Stimulated activated CD4-positive, alpha-beta T cell treated with anti-CD3 and anti-CD28 coated beads, TNF-alpha, amount 100 ng/mL, for 4 hours (primary cell): ENCODE measurements at places on chromosomes 3 and 15.
A peak's percentile ranks its signal among the peaks of the same experiment; 100 is the strongest.

- no peak for DNase-seq
These were observed 116.5 kb downstream of the UBE2E2 start for GRCh38 chr3:23319366-23320312.

- no peak for DNase-seq
These were observed 50.3 kb upstream of the PPP2R3A start for GRCh38 chr3:135915206-135915605.

DNA sequence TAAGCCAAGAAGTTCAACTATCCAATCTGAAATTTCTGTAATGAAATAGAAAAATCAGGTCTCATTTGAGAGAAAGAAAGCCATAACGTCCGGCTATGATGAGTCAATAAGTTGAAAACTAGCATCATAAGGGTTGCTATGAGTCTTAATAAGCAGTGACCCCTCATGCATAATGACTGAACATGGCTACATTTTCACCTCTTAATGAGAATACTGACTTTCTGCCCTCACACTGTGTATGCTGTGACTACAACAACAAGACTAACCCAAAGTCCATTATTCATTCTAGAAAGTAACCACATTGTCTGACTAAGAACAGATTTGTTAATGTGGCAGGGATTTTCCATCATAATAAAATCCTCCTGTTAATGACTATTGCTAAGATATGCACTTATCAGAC lies 884.0 kb upstream of the CADM2 start:
- DNase-seq, result no peak

DNA sequence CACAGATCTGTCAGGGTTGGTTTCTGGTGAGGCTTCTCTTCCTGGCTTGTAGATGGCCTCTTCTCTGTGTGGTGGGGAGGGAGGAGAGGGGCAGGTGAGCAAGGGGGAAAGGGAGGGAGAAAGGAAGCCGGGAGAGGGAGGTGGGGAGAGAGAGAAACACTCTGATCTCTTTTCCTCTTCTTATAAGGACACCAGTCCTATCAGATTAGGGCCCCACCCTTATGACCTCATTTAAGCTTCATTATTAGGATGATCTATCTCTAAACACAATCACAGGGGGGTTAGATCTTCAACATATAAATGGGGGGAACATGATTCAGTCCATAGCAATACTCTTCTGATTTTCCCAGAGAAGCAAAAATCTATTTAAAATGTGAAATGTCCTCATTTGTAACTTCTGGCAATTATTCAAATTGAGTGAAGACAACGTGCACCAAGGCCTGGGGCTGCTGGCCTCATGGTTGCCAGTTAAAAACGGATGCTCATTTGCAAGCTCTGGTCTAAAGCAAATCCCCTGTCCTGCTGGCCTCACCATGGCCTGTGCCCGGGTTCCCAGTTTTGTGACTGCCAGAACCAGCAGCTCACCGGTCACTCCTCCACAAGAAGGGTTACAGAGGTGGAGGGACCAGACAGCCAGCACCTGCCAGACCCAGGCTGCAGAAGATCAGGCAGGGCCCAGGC lies 8.3 kb downstream of the POMGNT2 start:
- DNase-seq, result no peak

GRCh38 chr3:68271145-68271544 lies 616.7 kb upstream of the SUCLG2 start:
- DNase-seq, result no peak

- DNase-seq, result no peak
These were observed 15.2 kb downstream of the P2RY1 start for GRCh38 chr3:152849996-152850578.

DNA sequence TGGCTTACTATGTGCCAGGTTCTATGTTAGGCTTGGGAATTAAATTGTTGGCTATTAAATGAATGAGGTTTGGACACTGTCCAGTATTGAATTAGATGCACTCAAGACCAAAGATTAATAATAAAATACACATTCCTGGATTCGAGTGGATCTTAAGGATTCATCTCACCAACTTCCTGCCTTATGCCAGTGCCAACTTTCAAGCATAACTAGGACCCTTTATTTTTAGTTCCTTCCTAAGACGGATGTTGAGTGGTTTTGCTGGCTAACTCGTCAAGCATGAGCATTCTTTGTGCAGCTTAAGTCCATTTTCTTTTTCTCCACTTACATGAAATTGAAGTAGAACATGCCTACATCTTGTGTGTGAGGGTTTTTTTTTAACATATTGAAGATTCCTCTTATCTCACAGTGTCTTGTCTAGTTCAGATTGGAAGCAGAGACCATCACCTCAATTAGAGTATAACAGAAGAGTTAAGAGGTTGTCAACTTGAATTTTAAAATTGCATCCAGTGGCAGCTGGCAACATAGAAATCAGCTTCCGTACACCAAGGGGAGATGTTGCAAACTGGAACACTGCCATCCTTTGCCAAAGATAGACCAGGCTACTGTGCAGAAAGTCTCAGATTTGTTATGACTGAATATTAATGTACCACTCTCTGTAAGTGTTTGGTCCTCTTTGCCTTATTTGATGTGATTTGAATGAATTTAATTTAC lies 106.3 kb upstream of the BFSP2 start:
- no peak for DNase-seq

- no peak for DNase-seq
These were observed 23.7 kb downstream of the TPRA1 start for GRCh38 chr3:127566833-127567232.

GRCh38 chr15:98296653-98297052 lies 336.1 kb downstream of the ARRDC4 start:
- DNase-seq, result no peak

- no peak for DNase-seq
These were observed 1.7 kb downstream of the RORA start for GRCh38 chr15:61227269-61227949.

GRCh38 chr3:172024679-172025078 lies 14.7 kb upstream of the FNDC3B start:
- no peak for DNase-seq

- DNase-seq, result no peak
These were observed 91.3 kb downstream of the PLXNA1 start for GRCh38 chr3:127073941-127074820.

- DNase-seq, result no peak
These were observed 267.0 kb downstream of the CHL1 start for GRCh38 chr3:463252-464192.

- peak; percentile 46 for DNase-seq
These were observed 23.2 kb downstream of the RPLP1 start for GRCh38 chr15:69475769-69476358.

DNA sequence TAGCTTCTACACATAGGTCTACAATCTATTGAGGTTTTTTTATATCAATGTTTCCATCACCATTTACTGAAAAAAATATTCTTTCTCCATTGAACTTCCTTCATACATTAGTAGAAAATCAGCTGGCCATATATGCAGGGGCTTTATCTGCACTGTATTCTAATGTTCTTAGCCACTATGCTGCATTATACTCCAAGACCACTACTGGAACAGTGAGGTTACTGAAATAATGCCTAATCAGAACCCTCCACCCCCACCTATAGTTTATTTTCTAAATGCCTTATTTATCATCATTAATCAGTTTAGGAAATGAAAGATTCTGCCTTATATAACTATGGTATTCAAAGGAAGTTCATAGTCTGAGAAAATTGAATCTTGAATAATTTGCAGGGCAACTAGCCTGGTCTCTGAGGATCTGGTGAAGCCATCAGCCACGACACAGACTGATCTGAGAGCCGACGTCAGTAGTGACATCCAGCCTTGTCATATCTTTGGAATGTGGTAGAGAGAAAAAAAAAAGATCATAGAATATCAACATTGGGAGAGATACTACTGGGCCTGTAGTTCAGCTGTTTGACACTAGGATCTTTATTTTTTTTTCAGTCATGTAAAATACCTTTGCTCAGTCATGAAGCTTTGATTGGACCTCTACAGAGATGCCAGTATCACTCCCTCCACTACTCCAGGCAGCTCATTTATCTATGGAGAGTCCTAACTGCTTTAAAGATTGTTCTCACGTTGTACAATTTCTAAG lies 66.6 kb downstream of the P3H2 start:
- no peak for DNase-seq

GRCh38 chr15:40846841-40847222 lies 3.0 kb downstream of the SPINT1 start:
- no peak for DNase-seq

GRCh38 chr3:13681931-13682330 lies 133.0 kb downstream of the FBLN2 start:
- no peak for DNase-seq

DNA sequence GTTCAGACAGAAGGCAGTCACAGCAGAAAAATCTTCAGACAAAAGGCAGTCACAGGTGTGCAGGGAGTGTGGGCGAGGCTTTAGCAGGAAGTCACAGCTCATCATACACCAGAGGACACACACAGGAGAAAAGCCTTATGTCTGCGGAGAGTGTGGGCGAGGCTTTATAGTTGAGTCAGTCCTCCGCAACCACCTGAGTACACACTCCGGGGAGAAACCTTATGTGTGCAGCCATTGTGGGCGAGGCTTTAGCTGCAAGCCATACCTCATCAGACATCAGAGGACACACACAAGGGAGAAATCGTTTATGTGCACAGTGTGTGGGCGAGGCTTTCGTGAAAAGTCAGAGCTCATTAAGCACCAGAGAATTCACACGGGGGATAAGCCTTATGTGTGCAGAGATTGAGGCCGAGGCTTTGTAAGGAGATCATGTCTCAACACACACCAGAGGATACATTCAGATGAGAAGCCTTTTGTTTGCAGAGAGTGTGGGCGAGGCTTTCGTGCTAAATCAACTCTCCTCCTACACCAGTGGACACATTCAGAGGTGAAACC lies 27.6 kb downstream of the ZNF589 start:
- DNase-seq, result peak; percentile 49

GRCh38 chr3:149717391-149718056 lies 34.8 kb downstream of the COMMD2 start:
- no peak for DNase-seq

GRCh38 chr3:13415997-13416793 lies 3.9 kb downstream of the NUP210 start:
- DNase-seq, result no peak

DNA sequence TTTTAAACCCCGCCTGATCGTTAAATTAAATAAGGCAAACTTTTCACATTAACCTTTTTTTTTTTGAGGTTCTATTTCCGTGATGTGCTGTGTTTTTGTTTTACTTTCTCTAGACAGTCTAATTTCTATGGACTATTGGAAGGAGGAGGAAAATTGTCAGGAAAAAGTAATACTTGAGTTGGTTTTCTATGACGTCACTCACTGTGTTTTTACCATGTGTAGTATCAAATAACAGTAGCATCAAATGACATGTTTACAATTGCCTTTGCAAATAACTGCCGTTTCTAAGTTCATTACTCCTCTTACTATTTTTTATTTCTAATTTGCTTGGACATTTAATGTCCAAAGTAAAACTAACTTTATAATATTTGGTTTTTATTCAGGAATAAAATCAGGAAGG lies 32.3 kb downstream of the MYO1E start:
- no peak for DNase-seq

DNA sequence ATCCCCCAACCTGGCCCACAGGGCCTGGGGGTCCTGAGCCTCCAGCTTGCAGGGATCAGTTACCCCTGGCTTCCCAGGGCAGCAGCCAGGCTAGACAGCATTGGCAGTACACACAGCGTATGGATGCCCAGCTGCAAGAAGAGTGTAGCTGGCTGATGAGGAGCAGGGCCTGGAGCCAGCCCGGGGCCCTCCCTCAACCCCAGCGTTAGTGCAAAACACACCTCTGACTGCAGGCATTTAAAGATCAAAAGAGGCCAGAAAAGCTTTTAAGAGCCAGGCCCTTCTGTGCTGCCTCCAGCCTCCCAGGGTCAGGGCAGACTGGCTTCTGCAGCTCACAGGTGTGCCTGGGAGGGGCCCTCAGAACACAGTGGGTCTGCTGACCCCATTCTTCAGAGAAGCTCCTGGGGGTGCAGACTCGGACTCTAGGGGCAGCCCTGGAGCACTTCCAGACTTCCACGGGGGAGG lies 110.6 kb downstream of the ETFA start:
- no peak for DNase-seq

DNA sequence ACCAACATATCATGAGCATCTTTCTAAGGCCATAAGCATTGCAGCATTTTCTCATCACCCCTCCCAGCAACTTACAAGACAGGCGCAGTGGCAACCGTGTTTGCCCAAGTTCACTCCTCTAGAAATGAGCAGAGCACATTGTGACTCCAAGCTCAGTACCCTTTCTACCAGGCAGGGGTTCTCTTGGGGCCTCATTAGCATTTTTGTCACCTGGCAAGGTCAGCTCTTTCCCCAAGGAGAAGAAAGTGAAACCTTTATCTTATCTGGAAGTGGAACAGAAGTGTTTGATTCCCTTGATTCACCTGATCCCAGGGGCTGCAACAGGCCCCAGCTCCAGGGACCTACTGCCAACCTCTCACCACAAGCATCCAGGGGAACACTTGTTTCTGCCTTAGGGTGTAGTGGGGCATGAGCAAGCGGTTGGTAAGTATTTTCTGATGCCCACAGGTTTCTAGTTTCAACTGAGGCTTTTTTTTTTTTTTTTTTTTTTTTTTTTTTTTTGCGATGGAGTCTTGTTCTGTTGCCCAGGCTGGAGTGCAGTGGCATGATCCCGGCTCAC lies 44.0 kb upstream of the HERC1 start:
- DNase-seq, result no peak

GRCh38 chr3:131989318-131989717 lies 45.5 kb downstream of the CPNE4 start:
- DNase-seq, result no peak

- DNase-seq, result no peak
These were observed 33.1 kb downstream of the QTRT2 start for GRCh38 chr3:114089675-114090074.

GRCh38 chr3:11661827-11662226 lies 18.1 kb upstream of the VGLL4 start:
- no peak for DNase-seq

- DNase-seq, result no peak
These were observed 121.8 kb upstream of the SMAD3 start for GRCh38 chr15:66943456-66944095.

DNA sequence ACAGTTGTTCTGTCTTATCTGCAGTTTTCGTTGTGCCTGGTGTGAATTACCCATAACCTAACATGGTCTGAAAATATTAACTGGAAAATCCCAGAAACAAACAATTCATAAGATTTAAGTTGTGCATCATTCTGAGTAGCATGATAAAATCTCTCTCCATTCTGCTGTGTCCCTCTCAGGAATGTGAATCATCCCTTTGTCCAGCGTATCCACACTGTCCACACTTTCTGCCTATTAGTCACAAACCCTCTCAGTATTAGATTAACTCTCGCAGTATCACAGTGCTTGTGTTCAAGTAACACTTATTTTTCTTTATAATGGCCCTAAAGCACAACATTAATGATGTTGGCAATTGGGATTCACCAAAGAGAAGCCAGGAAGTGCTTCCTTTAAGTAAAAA lies 203.2 kb downstream of the CGGBP1 start:
- no peak for DNase-seq

- no peak for DNase-seq
These were observed 239.1 kb upstream of the ROPN1 start for GRCh38 chr3:124230998-124231397.

GRCh38 chr3:120093119-120093910 lies 932 bp downstream of the GSK3B start:
- DNase-seq, result no peak
